ENCODE measurements at places on chromosomes 6 and 20.

DNA sequence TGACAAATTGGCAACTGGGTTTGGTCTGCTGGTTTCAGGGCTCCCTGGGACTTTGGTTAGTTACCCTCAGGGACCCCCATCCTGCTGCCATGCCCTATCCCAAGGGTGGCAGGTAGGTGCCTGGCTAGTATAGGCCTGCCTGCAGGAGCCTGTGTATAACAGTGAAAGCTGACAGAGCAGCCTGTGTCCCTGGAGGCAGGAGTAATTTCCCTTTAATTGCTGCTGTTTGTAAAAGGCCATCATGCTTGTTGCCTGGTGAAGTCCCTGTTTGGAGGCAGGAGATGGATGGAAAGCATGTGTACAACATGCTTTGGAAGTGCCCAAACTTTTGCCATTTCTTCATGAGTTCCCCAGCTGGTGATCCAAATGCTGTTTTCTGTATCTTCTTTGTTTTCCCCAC, 30.1 kb downstream of the CMTR1 start:
- no peak for DNase-seq

- DNase-seq = no peak
These were observed 1028.3 kb upstream of the EYS start for GRCh38 chr6:66735106-66735890.

- no peak for DNase-seq
These were observed 33.7 kb upstream of the HBS1L start for GRCh38 chr6:135088281-135088680.

GRCh38 chr6:138036111-138036510, 71.1 kb downstream of the PERP start:
- DNase-seq = no peak

- DNase-seq = no peak
These were observed 140.4 kb upstream of the TAB2 start for GRCh38 chr6:149176971-149177667.

DNA sequence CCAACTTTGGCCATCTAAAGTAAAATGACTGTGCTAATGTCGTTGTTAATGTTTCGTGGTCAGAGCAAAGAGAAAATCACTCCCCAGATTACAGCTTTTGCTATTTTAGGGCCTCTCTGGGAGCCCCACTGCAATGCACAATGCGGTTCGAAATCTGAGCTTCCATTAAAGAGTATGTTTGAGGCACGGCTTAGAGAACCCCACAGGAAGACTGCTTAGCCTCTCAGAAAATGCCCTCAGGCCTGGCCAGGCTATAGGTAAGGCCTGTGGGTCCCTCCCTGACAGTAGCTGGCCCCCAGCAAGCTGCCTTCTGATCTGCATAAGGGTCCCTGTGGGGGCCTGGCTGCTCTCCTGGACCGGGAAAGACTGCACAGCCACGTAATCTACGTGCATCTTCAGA, 274.6 kb downstream of the PTPRT start:
- no peak for DNase-seq

- peak; percentile 68 for DNase-seq
These were observed at the start of gene RREB1 for GRCh38 chr6:7107578-7108195. Gene RREB1 (plus strand): TSS chr6:7107961. CDS start chr6:7181912, 73,951 bp downstream.

GRCh38 chr20:2023151-2023550, 29.3 kb upstream of the PDYN start:
- no peak for DNase-seq

DNA sequence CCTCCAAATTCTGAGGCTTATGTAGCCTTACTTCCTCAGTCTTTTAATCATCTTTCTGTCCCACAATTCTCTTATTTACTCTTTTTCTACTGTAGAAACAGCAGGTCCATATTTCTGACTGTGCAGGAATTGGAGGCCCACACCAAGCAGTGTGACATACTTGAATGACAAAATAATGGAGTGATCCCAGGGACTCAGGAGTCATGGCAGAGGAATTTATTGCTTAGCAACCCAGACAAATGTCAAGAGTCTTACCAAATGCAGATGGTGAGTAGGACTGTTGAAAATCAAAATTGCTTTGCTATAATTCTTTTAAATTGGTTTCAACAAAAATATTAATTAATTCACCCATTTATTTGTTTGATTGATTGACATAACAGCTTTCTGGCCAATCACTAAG, 59.9 kb downstream of the HTR1B start:
- no peak for DNase-seq

DNA sequence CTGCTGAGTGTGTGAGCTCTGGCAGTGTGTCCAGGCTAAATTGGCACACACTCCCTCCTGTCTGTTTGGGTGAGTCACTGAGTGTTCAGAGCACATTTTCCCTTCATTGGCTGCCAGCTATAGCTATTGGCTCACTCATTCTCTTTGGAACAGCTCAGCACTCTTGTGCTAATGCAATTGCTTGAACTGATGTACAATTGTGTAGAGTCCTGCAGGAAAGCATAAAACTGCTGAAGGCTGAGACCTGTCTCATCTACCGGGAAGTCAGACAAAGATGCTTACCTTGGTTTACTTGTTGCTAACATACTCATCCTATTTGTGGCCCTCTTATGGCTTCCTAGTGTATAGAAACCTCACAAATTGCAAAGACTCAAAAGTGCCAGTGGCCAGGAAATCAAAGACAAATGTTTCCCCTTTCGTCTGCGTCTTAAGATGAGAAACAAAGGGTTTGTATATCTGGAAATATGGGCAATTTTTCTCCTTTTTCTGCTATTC, 351.0 kb downstream of the BCKDHB start:
- no peak for DNase-seq

DNA sequence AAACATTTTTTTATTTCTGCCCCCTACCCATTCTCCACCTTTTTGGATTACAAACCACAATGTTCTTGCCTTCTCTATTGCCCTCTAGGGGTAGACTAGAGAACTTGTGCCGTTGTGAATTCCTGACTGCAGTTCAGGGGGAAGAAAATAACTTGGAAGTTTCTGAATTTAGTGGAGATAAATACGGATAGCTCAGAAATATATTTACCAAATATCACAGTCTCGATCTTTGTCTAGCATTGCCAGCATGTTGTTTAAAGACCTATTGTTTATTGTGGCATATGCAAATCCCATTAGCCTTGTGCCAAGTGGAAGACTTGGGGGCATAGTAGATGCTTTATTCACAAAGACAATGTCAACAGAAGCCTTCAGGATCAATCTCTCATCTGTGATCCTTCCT, 154.1 kb upstream of the MMS22L start:
- peak; percentile 10 for DNase-seq

- DNase-seq = peak; percentile 72
These were observed 26.6 kb downstream of the CNBD2 start for GRCh38 chr20:35994994-35995453.

DNA sequence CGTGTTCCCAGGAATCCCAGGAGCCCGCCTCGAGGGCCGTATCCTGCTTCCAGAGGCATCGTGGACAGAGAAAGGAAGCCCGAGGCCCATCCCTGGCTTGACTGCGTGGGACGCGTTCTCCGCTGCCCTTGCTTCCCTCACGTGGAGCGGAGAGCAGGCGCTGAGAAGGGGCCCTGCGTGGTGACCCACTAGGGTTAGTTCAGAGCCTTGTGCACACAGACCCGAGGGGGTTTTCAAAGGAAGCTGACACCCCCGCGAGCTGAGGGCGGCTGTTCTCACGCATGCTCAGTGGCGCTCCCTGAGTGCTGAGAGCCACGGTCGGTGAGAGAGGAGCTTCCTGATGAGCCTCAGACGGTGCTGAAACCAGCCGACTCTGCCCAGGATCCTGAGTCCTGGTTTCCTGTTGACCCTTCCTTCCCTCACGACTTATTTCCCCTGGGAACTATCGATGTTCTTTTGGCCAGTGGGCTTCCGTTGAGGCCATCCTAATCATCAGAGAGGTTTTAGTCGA, 28.9 kb upstream of the CCR6 start:
- DNase-seq = no peak

DNA sequence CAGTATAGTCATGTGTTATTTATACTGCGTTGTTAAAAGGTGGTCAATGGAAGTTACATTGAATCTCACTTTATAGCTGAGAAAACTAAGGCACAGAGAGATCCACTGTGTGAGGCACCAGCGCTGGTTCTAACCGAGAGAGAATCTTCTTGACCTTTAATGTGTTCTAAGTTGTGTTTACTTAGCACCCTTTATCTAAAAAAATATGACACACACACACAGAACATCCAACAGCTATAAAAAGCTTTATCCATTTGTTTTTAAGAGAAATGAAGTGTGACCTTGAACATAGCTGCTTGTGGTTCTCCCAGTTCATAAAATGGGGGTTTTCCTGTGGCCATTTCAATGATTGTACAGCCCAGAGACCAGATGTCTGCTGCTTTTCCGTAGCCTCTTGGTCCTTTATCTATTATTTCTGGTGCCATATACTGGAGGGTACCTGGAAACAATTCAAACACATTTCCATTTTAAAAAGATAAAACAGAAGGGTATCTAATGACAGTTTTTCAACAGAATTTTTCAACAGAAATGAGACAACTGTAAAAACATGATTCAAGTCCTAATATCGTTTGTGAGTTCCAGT, 54.8 kb upstream of the MAP7 start:
- DNase-seq = no peak

DNA sequence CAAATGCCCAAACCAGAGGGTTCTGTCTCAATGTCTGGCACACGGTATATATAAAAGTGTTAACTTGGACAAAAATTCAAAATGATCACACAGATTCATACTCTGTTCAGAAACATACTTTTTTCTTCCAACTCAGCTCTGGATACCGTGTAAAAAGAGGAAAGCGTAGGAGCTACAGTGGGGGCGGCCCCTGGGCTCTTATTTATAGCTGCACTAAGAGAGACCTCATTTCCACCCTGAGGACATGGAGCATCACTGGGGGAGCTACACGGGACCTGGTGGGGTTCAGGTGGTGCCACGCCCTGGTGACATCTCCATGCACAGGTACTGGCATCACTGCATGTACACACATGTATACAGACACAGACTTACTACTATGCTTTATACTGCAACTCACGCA, 185.9 kb upstream of the FOXQ1 start:
- DNase-seq = no peak

GRCh38 chr6:41370488-41371111, 35.2 kb downstream of the NCR2 start:
- no peak for DNase-seq

DNA sequence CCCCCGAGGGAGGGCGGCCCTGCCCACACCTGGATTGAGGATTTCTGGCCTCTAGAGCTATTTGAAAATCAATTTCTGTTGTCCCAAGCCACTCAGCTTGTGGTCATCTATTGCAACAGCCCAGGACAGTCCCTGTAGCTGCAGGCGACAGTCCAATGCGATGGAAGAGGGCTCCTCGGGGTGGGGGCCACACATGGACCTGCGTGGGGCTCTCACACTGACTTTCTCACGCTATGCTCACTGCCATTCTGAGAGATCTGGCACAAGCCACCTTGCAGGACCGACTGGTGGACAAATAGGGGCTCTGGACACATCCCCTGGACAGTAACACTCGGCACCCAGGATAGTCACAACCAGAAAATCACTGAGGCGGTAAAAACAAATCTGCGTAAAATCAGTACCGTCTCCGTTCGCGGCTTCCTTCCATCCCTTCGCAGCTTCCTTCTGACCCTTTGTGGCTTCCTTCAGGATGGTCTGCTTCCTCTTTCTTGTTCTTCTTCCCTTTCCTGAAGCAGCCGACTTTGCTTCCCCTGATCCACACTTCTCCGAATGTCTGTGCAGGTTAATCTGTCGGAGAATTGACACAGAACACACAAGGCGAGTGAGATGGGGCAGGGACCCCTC, 21.8 kb downstream of the CTCFL start:
- no peak for DNase-seq

- no peak for DNase-seq
These were observed 123.0 kb downstream of the SASH1 start for GRCh38 chr6:148465670-148466069.

- no peak for DNase-seq
These were observed 35.7 kb upstream of the AIG1 start for GRCh38 chr6:143024977-143025376.

DNA sequence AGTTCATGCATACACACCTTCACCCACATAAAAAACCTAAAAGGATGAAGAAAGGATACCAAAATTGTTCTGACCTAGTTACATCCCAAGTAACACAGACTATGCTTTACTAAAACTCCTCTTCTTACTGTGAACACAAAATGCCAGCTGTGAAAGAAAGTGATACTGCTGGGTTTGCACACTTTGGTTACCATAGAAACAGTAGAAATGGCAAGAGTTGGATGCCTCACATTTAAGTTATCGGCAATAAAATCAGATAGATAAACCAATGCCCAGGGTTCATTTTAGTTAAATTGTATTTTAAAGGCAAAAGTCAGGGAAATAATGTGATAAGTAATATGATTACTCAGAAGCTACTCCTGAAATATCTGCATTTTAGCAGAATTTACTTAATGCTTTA, 161.9 kb downstream of the CDK19 start:
- no peak for DNase-seq

GRCh38 chr6:155234687-155235086, 29.1 kb upstream of the CLDN20 start:
- no peak for DNase-seq

- DNase-seq = no peak
These were observed 152.6 kb downstream of the THEMIS start for GRCh38 chr6:127748290-127748689.

DNA sequence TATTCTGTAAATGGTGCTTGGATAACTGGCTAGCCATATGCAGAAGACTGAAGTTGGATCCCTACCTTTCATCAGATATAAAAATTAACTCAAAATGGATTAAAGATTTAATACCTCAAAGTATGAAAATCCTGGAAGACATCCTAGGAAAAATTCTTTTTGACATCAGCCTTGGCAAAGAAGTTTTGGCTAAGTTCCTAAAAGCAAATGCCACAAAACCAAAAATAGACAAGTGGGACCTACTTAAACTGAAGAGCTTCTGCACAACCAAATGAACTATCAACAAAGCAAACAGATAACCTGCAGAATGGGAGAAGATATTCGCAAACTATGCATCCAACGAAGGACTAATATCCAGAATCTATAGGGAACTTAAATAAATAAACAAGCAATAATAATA, 60.3 kb upstream of the RIPPLY2 start:
- no peak for DNase-seq

- DNase-seq = peak; percentile 64
These were observed 113.2 kb downstream of the VIP start for GRCh38 chr6:152863618-152864326.

DNA sequence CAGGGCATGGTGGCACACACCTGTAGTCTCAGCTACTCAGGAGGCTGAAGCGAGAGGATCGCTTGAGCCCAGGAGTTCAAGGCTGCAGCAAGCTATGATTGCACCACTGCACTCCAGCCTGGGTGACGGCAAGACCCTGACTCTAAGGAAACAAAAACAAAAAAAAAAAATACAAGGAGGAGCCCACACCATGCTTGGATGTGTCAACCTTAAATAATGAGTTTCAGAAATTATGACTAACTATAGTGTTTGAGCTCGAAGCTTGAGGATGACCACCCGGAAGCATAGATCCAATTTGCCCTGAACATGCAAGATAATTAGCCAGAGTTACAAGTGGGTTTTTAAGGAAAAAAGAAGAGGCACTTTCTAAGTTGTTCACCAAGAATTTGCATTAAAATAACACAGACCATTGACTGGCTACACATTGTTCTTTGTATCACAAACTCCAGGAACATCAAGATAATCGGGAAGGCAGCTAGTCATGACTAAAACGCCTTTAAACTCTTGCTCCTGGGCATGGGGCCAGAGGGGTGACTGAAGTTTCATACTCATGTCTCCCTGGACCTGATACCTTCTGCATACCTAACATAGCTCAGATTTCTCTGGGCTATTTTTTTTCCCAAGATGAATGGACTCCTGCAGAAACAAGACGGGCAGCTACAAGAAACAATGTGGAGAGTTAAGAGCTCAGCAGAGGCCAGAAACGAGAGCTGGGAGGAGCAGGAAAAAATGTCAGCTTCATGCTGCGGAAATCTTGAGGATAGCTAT, 289.6 kb downstream of the PREX1 start:
- DNase-seq = no peak

GRCh38 chr20:62952373-62952967, at the start of gene SLC17A9:
Gene SLC17A9 (plus strand): TSS chr20:62952709. CDS start chr20:62952831, 122 bp downstream.
- peak; percentile 36 for DNase-seq

Measured in activated CD4-positive, alpha-beta T cell treated with anti-CD3 and anti-CD28 coated beads, Interleukin-2, Interleukin-4, amounts not matched to agents 100 ng/mL and 50 ng/mL, durations not matched to agents 16 hours and 8 hours (primary cell).